ENCODE measurements at places on chromosomes 16 and 17. TPM values are rescaled to one million over a fixed set of nuclear protein-coding genes. Genes with fewer than 3 reads are reported as not detected.

Gene ALOX15B
- not detected for total RNA-seq

Gene CRHR1
- not detected for total RNA-seq

DNA sequence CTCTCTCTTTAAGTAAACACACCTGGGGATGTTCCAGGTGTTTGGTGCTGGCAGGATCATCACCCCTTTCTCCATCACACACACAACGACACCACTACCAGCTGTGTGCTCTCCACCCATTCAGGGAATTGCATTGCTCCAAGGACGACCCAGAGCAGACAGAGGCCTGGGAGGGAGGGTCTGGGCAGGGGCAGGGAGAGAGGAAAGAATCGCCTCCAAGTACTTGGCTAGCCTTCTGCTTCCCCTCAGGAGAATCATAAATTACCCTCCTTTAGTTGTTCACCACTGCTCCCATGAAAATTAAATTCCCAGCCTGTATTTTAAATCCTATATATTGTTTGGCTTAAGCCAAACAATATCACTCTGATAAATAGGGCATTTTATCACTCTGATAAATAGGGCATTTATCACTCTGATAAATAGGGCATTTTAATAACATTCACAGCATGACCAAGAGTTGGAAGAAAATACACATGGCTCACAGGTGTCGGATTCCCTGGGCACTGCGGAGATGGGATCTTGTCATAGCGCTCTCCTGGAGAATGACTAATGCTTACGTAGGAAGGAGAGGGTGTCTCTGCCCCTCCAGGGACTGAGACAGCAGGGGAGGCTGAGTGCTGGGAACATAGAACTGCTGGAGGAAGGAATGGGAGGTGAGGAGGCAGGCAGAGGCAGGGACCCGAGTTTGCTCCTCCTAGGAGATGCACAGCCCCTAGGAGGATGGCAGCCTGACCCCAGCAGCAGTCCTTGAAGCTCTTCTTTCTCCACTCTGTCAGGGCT is 673.6 kb downstream of the HS3ST4 start:
- no peak for DNase-seq

DNA sequence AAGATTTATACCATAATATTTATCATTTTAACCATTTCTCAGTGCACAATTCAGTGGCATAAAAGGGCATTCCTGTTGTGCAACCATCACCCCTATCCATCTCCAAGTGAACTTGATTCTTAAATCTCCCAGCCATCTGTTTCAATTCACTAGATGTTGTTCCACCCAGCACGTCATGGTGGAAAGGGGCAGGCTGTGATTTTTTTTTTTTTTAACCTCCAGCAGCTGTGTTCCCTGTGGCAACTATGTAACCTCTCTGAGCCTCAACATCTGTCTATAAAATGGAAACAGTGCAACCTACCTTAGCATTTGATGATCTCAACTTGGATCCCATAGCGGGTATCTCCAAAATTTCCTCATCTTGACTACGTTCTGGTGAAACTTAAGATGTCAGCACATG is 604.5 kb downstream of the WWOX start:
- DNase-seq = no peak

- no peak for DNase-seq
Measured at GRCh38 chr17:66210208-66210574, 18.3 kb upstream of the CEP112 start.

DNA sequence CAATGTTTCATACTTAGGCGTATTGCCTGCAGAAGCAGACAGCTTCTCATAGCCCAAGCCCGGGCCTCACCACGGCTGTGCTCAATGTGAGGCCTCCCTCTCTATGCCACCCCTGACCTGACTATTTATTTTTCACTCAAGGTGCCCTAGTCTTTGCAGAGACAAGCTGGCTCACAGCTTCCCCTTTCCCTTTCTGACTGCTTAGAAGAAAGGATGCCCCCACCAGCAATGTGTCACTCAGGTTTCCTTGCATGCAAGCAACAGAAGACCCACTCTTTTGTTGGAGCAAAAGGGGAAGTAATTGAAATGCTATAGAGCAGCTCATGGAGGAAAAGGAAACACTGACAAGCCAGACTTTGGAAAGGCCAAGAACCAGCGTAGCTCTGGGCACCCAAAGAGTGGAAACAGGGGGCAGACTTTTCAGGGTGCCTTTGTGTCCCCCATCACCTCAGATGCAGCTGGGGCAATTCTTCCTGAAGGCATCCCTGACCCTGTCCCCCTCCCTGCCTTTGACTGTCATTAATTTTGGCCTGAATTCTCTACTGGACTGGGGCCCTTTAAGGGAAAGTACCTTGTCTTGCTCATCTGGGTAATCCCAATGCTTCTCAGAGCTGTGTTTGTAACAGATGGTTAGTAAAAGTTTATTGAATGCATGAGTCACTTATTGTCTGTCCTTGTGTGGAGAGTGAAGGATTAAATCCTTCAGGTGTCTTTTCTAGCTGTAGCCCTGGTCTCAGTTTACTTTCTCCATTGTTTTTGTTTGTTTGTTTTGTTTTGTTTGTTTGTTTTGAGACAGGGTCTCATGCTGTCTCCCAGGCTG is 17.8 kb downstream of the RGS9 start:
- DNase-seq = no peak

DNA sequence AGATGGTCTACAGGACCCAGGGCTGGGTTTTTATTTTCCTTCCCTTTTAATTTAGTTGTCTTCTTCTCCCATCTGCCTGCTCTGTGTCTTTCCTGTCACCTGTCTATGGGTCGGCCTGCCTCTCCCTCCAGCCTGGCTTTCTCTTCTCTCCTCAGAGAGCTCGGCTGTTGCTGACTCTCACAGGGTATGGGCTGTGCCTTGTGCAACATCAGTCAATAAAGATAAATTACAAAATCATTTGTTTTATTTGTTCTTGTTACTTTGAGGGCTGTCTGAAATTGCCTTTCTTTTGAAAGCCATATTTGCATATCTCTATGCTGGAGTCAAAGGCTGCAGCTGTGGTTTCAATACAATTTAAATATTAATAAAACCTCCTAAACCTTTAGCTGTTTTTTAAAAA is 15.6 kb downstream of the RND2 start:
- no peak for DNase-seq

DNA sequence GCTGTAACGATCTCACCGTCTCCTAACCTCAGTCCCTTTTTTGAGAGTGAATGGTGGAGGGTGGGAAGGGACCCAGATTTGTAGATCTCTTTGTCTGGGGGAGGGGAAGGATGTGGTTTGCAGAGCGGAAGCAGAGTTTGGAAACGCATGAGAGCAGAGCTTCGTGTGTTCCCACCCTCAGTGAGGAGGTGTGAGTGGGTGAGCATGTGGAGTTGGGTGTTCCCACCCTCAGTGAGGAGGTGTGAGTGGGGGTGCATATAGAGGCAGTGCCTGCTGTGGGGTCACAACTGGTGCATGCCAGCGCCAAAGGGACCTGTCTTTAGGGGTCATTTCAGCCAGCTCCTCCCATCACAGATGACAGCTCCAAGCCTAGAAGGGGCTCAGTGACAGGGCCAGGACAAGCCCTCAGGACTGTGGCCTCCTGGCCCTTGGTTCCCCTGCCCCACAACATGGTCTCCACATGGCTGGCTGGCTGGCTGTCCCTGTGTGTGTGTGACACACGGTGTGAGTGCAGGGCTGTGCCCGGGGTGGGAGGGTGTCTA is 1.8 kb upstream of the CISD3 start:
- DNase-seq = no peak

DNA sequence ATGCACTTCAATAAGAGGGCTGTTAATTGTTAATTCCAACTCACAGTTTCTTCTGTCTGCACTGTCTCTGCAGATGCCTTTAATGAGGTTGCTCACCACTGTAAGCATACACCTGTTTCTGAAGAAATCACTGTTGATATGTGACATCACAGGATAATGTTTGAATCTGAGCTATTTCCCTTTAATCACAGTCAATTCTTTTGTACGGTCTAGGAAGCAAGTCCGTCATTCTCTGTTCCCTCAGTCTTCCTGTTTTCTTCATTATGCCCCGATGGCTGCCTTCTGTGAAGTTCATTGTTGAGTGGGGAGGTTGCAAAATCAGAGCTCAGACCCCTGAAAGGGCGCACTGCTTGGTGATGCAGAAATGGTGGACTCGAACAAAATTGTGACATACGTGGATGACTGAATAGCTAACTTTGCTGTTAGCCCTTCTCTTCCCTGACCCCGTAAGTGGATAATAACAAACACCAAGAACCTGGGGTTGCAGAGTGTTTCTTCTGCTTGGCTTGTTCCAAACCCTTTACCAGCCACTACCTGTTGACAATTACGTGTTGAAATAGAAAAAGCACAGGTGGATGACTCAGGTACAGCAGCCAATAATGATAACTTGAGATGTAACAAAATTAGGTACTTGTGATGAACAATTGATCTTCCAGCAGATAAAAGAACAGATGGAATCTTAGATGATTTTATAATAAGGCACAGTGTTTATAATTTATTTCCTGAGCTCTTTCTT is 71.9 kb upstream of the AXIN2 start:
- no peak for DNase-seq

GRCh38 chr16:371515-372301 is 1.4 kb upstream of the MRPL28 start:
- no peak for DNase-seq

DNA sequence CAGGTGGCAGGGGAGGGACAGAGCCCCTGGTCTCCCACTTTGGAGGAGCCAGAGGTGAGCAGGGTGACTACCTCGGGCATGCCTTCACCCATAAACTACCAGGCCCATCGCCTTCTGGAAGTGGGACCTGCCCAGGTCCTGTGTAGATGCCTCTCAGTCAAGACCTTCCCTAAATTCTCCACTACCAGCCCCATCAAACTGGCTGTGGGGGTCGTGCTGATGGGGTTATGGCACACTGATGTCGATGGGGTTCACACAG is 5.8 kb upstream of the RAB37 start:
- no peak for DNase-seq

DNA sequence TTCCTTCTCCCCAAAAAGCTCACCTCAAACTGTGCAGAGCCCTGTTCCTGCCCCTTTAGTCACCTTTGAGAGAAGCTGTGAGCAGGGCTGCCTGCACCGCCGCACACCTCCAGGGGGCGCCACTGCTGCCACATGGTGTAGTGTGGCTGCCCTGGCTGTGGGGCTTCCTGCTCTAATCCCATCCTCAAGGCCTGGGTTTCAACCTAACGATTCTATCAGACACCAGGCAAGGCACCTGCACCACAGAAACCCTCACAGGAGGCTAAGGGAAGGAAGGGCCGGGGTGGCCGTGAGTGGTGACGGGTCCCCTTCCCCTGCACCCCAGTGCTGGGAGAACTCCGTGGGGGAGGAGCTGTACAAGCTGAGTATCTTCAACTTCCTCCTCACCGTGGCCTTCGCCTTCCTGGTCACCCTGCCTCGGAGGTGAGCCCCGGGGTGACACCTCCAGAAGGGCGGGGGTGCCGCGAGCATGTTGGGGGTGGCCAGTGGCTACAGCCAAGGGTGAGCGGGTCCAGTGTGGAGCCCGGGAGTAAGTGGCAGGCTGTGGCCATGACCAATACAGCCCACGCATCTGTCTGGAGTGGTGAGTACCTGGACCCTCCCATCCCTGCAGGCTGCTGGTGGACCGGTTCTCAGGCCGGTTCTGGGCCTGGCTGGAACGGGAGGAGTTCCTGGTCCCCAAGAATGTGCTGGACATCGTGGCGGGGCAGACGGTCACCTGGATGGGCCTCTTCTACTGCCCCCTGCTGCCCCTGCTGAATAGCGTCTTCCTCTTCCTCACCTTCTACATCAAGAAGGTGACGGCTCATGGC is 7.0 kb downstream of the TMC8 start:
- DNase-seq = no peak

DNA sequence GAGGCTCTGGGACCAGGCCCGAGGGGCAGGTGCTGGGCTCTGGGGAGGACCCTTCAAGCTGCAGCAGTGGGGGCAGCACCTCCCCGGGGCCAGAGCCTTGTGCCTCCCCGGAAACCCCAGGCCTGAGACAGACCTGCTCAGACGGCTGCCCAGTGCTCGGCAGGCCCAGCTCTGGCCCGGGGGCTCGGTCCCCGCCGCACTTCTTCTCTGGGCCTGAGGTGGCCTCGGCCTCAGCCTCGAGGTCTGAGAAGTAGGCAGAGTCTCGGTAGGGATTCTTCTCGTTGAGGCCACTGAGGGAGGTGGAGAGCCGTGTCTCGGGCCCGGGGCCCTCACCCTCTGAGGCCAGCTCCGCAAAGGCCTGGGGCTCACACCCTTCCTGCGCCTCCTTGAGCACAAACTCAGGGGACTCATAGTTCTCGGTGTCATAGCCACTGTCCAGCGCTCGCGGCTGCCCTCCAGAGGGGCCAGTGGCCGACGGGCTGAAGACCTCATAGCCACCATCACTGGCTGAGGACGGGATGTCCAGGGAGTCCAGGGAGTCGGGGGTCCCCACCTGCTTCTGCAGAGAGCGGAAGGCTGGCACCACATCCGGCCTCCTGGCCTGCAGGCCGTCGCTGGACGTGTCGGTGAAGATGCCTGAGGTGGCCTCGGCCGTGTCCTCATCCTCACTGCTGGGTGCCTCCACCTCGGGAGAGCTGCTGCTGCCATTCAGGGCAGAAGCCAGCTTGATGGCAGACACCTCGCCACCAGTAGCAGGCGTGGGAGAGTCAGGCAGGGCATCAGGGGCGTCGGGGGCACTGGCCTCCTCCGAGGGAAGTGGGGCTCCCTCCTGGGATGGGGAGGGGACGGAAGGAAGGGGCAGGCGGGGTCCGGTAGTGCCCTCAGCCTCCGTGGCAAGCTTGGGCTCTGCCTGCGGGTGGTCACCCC is 44.3 kb upstream of the PVALEF start:
- DNase-seq = no peak

DNA sequence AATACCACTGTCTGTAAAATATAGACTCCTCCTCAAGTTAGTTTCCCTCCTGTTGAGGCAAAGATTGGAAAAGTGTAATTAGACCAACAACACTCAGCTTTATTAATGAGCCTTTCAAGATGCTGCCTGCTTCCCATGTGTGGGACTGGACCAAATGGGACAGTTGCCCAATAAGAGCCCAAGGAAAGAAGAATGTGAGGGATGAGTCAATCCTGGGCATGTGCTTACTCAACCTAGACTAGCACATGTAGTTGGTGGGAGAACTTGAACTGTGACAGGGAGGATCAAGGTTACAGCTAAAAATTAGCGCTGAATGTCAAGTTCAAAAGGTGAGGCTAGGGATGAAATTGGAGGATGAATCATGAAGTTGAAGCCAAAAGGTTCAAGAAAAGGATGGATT is 435.5 kb downstream of the CA10 start:
- no peak for DNase-seq

GRCh38 chr17:34098699-34099098 is 156.4 kb upstream of the CCL2 start:
- DNase-seq = no peak

GRCh38 chr16:88773812-88774291 is 11.2 kb downstream of the PIEZO1 start:
- DNase-seq = no peak

DNA sequence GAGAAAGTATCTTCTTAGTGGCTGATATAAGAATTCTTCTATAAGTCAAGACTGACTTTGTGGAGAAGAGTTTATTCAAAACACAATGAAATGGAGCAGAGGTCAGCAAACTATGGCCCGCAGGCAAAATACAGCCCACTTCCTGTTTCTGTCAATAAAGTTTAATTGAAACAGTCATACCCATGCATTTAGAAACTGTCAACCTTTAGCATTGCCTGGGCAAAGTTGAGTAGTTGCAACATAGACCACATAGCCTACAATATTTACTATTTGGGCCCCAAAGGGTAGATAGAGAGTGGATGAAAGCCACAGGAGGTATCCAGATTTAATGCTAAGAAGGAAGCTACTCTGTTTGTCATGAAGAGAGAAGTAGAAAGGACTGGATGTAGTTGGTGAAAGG is 38.0 kb downstream of the ACSM2B start:
- no peak for DNase-seq
